ENCODE measurements at places on chromosomes 11 and 22.

- DNase-seq: no peak
Observed at GRCh38 chr11:44824300-44824704, 97.5 kb downstream of the TSPAN18 start.

GRCh38 chr22:27086080-27087044 lies 429.0 kb downstream of the MIAT start:
- DNase-seq: no peak

- DNase-seq: no peak
Observed at GRCh38 chr11:3121416-3121815, 43.7 kb downstream of the OSBPL5 start.

DNA sequence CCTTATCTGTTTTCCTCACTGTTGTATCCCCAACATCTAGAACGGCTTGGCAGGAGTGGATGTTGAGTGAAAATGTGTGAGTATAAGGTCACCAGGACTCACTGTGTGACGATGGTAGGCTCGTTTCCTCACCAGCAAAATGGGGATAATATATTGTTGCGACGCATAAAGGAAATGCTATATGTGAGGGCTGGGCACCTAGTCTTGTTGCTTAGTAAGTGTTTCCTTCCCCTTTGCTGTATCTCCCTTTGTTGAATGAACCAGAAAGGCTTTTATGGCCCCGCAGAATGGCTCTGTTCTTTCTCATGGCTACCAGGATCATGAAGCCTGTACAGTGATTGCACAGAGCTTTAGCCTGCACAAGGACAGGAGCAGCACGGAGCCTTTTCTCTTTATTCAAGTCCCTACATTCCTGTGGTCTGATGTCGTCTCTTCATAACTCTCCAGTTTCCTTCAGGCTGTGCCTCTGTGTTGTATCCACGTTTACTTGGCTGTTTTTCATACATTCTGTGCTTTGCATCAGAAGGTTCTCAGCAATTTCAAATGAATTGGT lies 5.4 kb downstream of the TNRC6B start:
- peak; percentile 79 for DNase-seq

DNA sequence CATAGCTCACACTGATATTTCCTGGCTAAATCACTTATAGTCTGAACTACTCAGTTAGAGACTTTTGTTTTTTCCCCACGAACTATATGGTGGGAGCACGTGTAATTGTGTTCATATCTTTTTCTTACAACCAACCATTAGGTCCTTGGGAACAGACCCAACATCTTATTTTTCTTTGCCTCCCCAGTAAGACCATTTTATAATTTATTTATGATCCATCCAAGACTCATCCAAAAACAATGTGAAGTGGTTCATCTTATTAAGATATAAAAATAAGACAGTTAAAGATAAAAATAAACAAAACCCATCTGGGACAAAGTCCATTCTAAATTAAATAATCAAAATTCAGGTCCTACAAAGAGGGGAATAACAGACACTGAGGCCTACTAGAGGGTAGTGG lies 90.8 kb downstream of the FAM168A start:
- peak; percentile 67 for DNase-seq

- peak; percentile 89 for DNase-seq
Observed at GRCh38 chr11:57205041-57205641, 23.4 kb downstream of the LRRC55 start.

DNA sequence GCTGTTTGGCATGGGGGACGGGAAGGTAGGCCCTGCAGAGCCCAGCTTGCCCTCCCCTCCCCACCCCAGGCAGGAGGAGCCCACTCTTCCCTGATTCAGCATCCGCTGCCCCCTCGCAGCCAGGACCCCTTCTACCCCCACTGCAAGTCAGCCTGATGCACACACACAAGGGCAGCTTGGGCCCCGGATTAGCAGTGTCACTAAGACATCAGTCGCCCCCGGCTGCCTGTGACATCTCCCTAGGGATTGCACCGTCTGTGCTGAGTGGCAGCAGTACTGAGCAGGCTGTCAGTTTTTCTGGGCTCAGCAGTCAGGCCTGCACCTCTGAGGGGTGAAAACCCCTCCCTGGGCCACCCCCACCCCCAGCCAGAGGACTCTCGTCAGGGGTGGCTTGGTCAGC lies 30.4 kb upstream of the SYT7 start:
- DNase-seq: no peak

All from foreskin fibroblast (primary cell).